Stimulated activated CD4-positive, alpha-beta T cell treated with anti-CD3 and anti-CD28 coated beads, Interleukin-2, amount 100 ng/mL, for 48 hours (primary cell): ENCODE measurements at places on chromosomes 4 and X.

- DNase-seq, result no peak
These were observed 3.3 kb downstream of the TMEM185A start for GRCh38 chrX:149628280-149628679.

DNA sequence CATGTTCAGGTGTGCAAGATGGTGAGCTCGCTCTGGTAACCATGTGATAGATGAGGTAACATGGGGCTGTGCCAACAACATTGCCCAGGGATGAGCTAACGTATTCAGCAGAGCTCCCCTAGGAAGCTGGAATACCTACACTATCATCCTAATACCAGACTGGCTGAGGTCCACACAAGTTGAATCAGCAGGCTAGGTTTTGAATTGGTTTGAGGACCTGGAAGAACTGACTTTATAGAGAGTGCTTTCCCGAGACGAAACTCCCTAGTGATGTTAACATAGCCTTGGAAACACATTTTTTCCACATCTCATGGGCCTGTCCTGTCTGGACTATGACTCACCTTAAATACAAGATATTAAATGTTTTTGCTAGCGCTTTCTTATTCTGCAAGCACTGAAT, 56.7 kb downstream of the IGFBP7 start:
- DNase-seq, result no peak

GRCh38 chrX:43557792-43558191, 98.3 kb upstream of the MAOA start:
- peak; percentile 41 for DNase-seq

- DNase-seq, result no peak
These were observed 72.9 kb downstream of the ADGRA3 start for GRCh38 chr4:22442956-22443355.

- DNase-seq, result no peak
These were observed 10.0 kb upstream of the CC2D2A start for GRCh38 chr4:15459706-15460105.

- no peak for DNase-seq
These were observed 150.1 kb downstream of the COMMD8 start for GRCh38 chr4:47313384-47313783.
